Urinary bladder (tissue), 4 donors: ENCODE measurements at places on chromosomes 11 and 22. TPM values are rescaled to one million over a fixed set of nuclear protein-coding genes. Genes with fewer than 3 reads are reported as not detected.

GRCh38 chr22:39344046-39344390 is 5.8 kb upstream of the SYNGR1 start:
- no peak for DNase-seq

GRCh38 chr11:68340784-68341556 is 28.6 kb downstream of the LRP5 start:
- DNase-seq, result no peak

DNA sequence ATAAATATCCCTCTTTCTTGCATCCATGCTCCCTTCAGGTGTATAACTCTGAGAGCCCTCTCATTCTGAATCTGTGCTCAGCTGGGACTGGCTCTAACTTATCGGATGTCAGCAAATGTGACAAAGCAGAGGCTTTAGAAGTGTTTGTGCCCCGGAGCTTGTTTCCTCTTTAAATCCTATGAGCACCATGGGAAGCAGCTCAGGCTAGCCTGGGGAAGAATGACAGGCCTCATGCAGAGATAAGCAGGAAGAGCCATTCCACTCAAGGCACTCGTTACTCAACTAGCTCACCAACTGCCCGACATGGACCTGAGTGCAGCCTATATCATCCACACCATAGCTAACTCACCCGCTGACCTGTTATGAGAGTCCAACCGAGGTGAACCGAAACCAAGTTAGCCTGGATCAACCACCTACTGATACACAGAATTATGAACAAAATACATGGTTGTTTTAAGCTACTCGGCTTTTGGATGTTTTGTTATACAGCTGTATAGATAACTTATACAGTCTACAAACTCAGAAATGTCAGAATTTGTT is 990.7 kb downstream of the NTM start:
- no peak for DNase-seq

The TMPRSS5 gene
- 0.66 TPM for polyA plus RNA-seq

The DEFB108B gene
- polyA plus RNA-seq, result not detected
